ENCODE measurements at places on chromosomes 1 and 21.
A peak's percentile ranks its signal among the peaks of the same experiment; 100 is the strongest.

GRCh38 chr1:27643600-27644368, 8.8 kb upstream of the FGR start:
- peak; percentile 92 for DNase-seq
- peaks cover 9% of the 10 kb centered on the region for H3K4me1 ChIP-seq
- H3K4me3 ChIP-seq = no peak overlapping the region
- no peaks in the 10 kb centered on the region for H3K36me3 ChIP-seq

GRCh38 chr1:185158800-185159199, 1.8 kb downstream of the SWT1 start:
- H3K4me1 ChIP-seq = peaks cover 11% of the 10 kb centered on the region
- H3K36me3 ChIP-seq = no peaks in the 10 kb centered on the region
- DNase-seq = no peak
- H3K27me3 ChIP-seq = peaks cover 5% of the 10 kb centered on the region
- H3K4me3 ChIP-seq = no peak overlapping the region

DNA sequence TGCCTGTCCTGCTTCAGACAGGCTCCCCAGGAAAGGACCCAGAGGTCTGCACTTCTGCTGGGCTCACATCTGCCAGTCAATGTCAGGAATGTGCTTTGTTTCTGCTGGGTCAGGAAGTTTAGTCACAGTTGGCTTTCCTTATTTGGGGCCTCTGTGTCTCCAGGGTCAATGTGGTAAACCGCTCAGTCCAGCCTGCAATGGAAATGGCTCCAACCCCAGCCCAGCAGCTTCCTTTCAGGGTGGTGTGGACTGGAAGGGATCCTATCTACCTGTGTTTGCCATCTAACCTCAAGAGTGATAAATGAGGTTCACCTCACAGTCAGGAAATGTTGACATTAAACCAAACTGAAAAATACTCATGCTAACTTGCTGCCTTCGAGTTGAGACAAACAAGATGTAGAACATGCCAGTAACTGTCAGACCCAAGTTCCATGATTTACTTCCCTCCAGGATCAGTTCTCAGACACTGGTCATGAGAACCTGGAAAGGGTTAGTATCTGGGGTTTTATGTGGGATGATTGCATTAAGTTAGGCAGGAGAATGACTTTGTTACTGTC, 20.3 kb downstream of the ENO1 start:
- H3K4me3 ChIP-seq = no peak overlapping the region
- H3K36me3 ChIP-seq = peaks cover 47% of the 10 kb centered on the region
- DNase-seq = no peak
- H3K27me3 ChIP-seq = no peaks in the 10 kb centered on the region

DNA sequence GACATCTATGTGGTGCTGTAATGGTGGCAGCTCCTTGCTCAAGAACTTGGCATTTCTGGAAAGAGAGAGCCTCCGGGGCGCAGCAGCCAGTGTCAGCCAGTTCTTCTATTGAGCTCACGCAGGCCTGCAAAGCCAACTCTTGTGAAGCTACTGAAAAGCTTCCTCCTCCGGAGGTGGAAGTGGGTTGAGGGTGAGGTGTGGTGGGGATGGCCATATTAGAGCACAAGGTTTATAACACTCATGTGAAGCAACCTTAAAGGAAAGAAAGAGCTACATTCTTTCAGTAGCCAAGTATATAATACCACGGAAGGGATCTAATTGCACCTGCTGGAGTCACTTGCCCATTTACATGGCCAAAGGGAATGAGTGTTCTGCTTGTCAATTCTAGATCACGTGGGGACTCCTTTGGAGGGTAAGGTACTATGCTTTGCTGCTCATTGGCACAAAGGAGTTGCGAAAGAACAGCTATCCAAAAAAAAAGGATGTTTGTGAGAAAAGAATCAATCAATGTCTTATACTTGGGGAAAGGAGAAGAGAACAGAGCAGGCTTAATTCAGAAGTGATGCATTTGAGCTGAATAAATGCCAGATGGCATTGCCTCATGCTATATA, 18.3 kb upstream of the MAP10 start:
- H3K27ac ChIP-seq = no peak overlapping the region
- H3K4me1 ChIP-seq = no peaks in the 10 kb centered on the region
- no peak overlapping the region for H3K4me3 ChIP-seq
- H3K36me3 ChIP-seq = no peaks in the 10 kb centered on the region

Data from GM23338 (cell line).